Activated CD4-positive, CD25-positive, alpha-beta regulatory T cell treated with anti-CD3 and anti-CD28 coated beads, Interleukin-2, amount 50 U/mL, for 16 hours (primary cell): ENCODE measurements at places on chromosomes 12 and 14.

- no peak for DNase-seq
Observed at GRCh38 chr12:57276935-57277563, 26.1 kb upstream of the STAC3 start.

GRCh38 chr12:74890237-74890599 lies 319.4 kb downstream of the KCNC2 start:
- DNase-seq = no peak

DNA sequence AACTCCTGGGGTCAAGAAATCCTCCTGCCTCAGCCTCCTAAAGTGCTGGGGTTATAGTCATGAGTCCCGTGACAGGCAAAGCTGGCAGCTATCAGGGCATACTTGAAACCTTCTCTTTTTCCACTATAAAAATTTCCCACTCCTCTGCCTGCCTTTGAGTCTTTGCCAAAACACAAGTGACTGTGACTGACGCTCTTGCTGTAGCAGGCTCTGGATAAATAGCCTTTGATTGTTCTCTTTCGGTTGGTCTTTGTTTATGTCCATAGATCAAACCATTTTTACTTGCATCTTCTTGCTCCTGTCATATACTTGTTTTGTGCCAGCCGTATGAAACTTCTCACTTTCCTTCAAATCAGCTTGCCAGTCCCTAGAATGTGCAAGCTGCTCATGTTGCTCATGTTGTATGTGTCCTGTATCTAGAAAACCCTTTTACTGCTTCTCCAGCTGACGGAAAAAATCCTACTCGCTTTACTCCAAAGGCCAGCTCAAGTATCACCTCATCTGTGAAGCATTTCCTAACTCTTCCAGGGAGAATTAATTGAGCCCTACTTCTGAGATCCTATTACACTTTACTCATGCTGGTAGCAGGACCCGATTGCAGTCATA lies 73.1 kb downstream of the RESF1 start:
- DNase-seq = no peak

DNA sequence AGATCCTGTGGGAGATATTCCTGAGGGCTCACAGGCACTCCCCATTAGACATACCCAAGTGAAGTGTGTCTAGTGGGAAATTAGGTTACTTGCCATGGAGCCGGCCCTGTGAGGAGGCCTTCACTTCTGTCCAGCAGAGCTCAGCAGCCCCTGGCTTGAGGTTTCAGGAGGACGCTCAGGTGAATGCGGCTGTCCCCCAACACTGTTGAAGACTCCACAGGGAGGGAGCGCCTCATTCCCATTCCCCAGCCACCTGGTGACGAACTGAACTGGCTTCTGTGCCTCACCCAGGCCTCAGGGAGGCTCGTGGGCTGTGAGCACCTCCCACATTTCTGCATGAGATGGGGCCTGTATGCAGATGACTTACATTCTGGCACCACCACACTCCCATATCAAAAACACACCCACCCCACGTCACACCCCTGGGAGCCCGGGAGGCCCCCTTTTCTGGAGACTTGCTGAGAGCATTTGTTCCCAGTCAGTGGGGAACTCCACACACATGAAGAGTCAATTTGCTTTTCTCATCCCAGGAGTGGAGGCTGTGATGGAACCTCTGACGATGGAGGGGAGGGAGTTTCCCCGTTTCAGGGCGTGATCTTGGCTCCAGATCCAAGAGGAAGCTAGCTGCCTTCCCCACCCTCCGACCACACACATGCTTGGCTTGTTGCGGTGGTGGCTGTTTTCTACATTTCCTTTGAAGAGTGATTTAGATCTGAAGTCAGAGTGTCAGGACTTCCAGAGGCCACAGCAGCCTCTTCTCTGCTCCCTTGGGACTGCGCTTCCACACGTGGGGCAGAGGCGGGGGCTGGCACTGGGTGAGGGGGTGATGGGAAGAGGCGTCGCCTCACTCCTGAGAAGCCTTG lies 120.7 kb downstream of the ADGRD1 start:
- DNase-seq = no peak

- no peak for DNase-seq
Observed at GRCh38 chr12:124420996-124421674, 126.2 kb downstream of the RFLNA start.

DNA sequence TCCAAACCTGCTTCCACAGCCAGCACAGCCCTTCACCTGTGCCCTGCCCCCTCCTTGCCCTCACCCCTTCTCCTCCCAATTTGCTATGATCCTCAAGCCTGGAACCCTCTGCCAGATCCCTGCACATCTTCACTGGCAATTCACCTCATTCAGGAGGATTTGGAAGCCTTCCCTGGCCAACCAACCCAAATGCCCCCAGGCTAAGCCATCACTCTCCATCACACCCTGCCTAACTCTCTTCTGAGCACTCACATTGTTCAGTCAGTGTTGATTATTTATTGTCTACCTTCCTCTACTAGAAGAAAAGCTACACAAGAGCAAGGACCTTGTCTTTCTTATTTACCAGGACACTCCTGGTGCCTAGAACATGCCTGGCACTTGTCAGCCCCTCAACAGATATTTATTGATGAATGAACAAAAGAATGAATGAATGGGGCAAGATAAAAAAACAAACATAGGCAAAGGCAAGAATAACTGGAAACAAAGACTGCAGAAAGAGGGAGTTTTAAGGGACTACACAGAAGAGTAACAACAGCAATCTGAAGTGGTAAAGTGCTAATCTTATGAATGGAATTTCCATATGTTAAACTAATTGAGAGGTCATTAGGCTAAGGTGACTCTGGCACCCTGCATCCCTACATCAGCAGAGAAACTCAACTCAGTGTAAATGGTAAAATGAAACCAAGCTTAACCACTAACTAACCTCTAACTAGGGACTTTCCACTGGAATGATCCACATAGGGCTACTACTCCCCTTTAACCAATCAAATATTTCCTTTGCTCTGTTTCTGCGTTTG lies 33.4 kb downstream of the TMTC1 start:
- no peak for DNase-seq

DNA sequence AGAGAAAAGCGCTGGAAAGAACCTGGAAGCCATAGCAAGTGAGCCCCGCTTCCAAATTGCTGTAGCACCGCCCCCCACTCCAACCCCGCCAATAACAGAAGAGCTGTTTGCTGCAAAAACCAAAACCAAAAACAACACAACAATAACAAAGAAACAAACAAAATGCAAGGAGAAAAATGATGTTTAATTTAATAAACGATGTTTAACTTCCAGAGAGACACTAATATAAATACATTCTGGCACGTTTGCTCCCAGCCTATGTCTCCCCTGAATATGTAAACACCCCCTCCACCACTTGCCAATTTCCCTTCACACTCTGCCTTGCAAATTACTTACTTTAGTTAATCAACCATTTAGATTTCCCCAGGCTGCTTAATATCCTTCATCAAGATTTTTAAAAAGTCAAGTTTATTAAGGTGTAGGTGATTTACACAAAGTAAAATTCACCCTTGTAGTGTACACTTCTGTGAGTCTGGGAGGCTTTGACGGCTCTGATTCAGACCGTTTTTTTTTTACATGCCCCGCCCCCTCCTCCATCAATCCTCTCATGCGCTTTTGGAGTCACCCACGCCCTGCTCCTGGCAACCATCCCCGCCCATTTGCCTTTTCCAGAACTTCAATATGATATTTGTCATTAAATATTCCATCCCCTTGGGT lies 482 bp upstream of the IFI27L2 start:
- no peak for DNase-seq

- DNase-seq = no peak
Observed at GRCh38 chr12:21938879-21939278, 2.3 kb downstream of the ABCC9 start.

GRCh38 chr12:12017798-12018197 lies 52.9 kb upstream of the BCL2L14 start:
- no peak for DNase-seq

GRCh38 chr12:88092771-88093170 lies 49.1 kb downstream of the CEP290 start:
- DNase-seq = no peak

GRCh38 chr12:119448611-119449131 lies 114.1 kb downstream of the CCDC60 start:
- DNase-seq = no peak

- no peak for DNase-seq
Observed at GRCh38 chr14:101821528-101821927, 60.0 kb downstream of the PPP2R5C start.

GRCh38 chr12:19410629-19411185 lies 28.6 kb upstream of the AEBP2 start:
- no peak for DNase-seq

- no peak for DNase-seq
Observed at GRCh38 chr12:4118017-4118510, 155.5 kb upstream of the CCND2 start.

DNA sequence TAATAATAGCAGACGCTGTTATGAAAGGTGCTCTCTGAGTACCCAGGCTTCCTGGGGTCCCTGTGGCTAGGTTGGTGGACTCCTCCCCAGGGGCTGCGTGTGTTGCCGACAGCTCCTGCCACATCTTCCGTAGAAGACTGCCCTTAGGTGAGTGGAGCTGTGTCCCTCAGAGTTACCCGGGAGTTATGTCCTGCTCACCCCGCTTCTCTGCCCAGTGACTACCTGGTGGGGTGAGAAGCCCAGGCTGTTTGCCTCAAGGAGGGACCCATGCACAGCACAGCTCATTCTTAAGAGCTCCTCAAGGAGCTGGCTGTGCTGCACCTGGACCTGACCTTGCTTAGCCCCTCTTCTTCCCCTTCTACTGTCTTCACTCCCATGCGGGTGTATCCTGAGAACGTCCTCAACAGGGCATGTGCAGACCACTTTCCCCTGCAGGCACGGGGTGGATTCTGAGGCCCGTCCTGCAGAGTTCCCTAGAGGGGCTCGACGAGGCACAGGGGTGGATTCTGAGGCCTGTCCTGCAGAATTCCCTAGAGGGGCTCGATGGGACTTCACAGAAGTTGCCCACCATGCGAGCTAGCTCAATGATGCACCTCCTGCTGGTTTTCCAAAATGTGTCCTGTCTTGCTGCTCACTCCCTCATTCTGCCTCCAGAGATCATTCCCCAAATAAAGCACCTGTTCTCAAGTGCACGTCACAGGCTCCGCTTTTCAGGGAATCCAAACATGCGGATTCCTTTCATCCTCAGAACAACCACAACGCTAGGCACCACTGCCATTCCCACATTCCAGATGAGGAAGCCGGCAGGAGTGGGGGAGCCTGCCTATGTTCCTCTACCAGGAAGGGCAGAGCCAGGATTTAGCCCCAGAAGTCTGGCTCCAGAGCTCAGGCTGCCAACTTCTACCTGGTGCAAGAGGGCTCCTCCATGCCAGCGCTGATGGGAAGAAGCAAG lies 231.9 kb downstream of the GLT1D1 start:
- DNase-seq = no peak

DNA sequence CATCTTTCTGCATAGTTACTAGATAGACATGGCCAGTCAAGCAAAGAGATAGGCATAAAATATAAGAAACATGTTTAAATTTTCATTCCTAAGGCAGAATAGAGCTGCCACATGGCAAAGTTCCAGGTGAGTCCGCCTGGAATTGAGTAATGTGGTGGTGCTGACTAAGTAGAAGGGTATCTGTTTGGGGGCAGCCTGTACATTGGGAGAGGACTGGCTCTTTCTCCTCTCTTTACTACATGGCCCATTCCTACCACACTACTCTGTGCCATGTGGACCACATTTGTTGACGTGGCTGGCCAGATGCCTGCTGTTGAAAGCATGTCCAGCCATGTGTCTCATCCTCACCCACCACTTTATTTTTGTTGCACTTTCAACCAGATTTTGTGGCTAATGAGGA lies 354.0 kb downstream of the ETNK1 start:
- DNase-seq = no peak
